ENCODE measurements at places on chromosomes 16 and 17.

DNA sequence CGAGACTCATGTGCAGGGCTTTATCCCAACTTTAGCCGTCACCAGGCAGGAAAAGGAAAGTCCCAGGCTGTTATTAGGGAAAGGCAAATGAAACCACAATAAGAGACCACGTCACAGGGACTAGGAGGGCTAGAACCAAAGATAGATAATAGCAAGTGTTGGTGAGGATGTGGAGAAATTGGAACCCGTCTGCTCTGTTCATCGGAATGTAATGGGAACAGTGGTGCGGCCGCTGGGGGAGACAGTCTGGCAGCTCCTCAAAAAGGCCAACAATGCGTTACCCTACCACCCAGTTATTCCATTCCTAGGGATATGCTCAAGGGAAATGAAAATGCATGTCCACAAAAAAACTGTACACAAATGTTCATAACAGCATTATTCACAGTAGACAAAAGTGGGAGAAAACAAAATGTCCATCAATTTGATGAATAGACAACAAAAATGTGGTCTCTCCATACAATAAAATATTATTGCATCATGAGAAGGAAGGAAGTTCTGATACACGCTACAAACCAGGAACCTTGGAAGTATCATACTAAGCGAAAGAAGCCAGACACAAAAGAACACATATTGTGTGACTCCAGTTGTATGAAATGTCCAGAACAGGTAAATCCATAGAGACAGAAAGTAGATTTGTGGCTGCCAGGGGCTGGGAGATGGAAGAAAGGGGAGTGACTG is 19.5 kb upstream of the USP10 start:
- no peak for DNase-seq

GRCh38 chr17:4381690-4382671 is 15.5 kb upstream of the UBE2G1 start:
- no peak for DNase-seq

DNA sequence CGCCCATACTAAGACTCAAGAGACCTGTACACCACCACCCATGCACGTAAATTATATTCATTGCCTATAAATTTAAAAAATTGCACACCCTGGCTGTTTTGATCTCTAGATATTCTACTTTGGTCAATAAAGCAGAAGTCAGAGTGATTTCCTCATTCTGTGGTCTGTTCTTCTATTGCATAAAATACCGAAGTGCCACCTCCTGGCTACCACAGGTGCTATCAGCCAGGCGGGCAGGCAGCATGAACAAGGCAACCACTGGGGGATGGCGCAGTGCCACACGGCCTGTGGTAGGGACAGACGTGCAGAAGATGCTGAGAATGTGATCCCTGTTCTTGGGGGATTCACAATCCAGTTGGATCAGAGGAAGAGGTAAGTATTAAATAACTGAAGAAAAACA is 122.3 kb downstream of the CDK5R1 start:
- DNase-seq, result no peak

DNA sequence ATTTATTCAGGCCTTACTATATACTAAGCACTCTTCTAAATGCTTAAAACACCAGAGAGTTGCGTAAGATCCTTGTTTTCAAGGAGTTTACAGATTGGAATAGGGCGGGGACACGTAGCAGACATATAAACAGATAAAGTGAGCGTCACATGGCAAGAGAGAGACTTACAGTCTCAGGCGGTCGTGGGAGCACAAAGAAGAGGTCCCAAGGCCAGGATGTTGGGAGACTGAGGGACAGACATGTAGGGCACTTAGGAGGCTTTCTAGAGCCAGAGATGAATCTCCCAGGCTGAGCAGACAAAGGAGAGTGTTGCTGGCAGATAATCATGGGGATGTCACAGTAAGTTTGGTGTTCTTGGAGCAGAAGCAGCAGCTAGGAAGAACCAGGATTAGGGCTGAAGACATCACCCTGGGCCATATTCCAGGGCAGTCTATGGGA is 119.1 kb upstream of the ANKFN1 start:
- no peak for DNase-seq

- no peak for DNase-seq
Observed at GRCh38 chr17:81092518-81093095, 57.7 kb downstream of the BAIAP2 start.

Measured in caudate nucleus (tissue), 63 donors.